Fibroblast of skin of left quadriceps (primary cell): ENCODE measurements at places on chromosomes 5 and 9.

GRCh38 chr5:122362361-122362760 is 50.3 kb downstream of the SNCAIP start:
- no peak for DNase-seq

GRCh38 chr9:85900504-85901201 is 40.3 kb upstream of the NAA35 start:
- DNase-seq = no peak

DNA sequence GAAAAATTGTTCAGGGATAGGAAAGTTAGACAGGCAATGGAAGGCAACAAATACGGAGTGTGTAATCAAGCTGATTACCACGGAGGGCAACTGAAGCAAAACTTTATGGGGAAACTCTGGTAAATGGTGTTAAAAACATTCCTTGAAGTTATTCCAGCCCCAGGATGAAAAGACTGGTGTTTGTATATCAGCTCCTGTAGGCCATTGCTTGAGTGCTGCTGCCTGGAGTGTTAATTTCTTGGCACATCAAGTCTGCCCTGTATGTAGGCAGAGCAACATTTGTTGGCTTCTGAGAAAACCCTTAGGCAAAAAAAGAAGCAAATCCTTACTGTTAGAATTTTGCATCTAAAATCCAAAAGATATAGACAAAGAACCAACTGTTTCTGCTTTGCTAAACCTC is 686.5 kb upstream of the ACO1 start:
- DNase-seq = no peak

- no peak for DNase-seq
Measured at GRCh38 chr5:18068826-18069225, 434.6 kb downstream of the TAF11L14 start.

DNA sequence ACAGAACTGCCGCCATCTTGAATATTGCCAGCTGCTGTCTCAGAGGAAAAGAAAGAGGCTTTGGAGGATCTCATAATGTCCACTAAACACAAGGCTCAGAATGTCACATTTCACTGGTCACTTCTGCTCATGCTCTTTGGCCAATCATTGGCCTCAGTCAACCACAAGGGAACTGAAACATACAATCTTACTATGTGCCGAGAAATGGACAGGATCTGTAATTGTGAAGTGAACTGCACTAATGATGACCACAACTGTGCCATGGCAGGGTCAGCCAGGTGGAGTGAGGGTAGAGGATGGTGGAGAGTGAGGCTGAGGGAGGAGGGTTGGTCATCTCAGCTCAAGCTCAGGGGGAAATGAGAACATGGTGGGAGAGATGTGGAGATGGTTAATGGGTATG is 32.8 kb downstream of the GDNF start:
- DNase-seq = no peak
